Tibial nerve (tissue), 4 donors: ENCODE measurements at places on chromosomes 5 and 9. TPM values are rescaled to one million over a fixed set of nuclear protein-coding genes. Genes with fewer than 3 reads are reported as not detected.

DNA sequence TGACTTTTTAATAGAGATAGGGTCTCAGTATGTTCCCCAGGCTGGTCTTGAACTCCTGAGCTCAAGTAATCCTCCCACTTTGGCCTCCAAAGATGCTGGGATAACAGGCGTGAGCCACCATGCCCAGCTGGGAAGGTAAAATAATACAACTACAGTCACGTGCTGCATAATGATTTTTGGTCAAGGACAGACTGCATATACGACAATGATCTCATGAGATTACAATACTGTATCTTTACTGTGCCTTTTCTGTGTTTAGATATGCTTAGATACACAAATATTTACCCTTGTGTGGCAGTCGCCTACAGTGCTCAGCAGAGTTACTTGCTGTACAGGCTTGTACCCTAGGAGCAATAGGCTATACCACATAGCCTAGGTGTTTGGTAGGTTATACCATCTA lies 14.2 kb upstream of the IRF1 start:
- DNase-seq, result no peak

GRCh38 chr5:126656401-126657007 lies 55.8 kb downstream of the PHAX start:
- DNase-seq, result no peak

GRCh38 chr9:134492721-134493460 lies 148.7 kb upstream of the COL5A1 start:
- peak; percentile 7 for DNase-seq

Gene IFNA21
- total RNA-seq, result not detected

Gene BARHL1
- not detected for total RNA-seq

DNA sequence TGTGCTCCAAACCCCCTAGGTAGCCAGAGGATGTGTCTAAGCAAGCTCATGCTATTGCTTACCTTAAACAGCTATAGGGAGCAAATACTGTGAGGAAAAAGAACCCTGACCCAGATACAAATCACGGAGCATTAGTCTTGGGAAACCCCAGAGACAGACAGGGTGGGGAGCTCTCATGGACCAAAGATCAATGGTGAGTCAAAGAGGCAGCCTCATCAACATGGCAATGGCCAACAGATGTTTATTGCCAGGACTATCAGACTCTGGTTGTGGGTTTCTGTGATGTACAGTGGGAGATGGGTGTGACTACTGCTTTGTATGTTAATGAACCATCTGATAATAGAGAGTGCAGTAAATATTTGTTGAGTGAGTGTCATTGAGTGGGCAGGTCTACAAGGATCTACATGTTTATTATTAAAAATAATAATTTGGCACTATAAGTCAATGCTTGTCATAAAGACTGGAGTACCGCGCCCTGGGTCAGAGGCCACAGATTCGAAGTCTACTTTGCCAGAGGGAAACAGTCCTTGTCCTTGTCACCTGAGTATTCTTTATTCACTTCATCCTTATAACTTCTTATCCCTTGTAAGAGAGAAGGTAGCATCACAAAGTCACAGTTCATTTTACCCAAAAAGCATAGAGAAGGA lies 56.5 kb upstream of the RAI14 start:
- no peak for DNase-seq

GRCh38 chr9:5042661-5043178 lies 57.6 kb downstream of the JAK2 start:
- no peak for DNase-seq

Gene CCDC180
- 13.7 TPM for total RNA-seq

GRCh38 chr5:2894316-2894715 lies 142.8 kb upstream of the IRX2 start:
- DNase-seq, result no peak

Gene SLC45A2
- total RNA-seq, result not detected

Gene TMC1
- 0.30 TPM for total RNA-seq

Gene GGTA1
- total RNA-seq, result 11.6 TPM

Gene PAEP
- not detected for total RNA-seq

DNA sequence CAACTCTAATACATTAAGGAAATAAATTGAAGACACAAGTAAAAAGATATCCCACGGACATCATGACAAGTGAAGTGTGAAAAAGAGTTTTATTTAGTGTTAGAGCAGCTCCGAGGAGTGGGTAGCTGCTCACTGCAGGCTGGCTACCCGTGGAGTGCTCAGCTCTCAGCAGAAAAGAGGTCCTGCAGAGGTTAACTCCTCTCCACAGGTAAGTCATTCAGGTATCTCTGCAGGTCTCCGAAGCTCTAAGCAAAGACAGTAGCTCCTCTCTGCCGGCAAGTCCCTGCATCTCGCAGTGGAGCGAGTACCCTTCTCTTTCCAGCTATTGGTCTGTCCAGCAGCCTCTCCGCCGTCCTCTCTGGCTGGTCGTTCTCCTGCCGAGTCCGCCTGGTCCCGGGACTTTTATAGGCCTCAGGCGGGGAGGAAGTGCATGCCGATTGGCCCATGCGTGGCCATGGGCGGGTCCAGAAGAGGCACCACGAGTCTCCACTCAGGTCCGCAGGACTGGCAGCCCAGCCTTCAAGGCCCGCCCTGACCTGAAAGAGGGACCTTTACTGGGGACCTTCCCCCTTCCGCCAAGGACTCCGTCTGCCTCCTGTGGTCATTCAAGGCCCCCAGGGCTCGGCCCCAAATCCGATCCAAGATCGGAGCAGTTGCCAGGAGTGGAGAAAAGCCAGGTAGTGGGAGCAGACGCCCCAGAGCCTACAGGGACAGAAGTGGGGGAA lies 29.9 kb downstream of the BTNL9 start:
- DNase-seq, result no peak

Gene NTRK2
- 59.9 TPM for total RNA-seq

DNA sequence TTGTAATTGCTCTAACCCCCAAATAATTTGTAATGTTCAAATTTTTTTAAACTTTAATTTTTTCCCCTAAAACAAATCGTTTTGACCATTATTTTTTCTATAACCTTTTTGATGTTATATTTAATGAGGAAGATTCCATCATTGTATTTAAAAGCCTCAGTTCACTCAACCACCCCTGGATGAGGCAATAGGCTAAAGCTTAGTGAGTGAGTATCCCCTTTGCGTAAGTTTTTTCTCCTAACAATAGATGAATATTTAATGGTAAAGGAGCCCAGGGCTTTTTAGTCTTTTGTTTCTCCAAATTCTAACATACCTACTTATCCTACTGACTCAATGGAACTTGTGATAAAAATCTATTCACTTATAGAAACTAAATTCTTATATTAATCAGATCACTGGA lies 38.1 kb downstream of the ALDH1A1 start:
- no peak for DNase-seq

GRCh38 chr5:159319363-159319762 lies 10.9 kb downstream of the IL12B start:
- DNase-seq, result no peak

DNA sequence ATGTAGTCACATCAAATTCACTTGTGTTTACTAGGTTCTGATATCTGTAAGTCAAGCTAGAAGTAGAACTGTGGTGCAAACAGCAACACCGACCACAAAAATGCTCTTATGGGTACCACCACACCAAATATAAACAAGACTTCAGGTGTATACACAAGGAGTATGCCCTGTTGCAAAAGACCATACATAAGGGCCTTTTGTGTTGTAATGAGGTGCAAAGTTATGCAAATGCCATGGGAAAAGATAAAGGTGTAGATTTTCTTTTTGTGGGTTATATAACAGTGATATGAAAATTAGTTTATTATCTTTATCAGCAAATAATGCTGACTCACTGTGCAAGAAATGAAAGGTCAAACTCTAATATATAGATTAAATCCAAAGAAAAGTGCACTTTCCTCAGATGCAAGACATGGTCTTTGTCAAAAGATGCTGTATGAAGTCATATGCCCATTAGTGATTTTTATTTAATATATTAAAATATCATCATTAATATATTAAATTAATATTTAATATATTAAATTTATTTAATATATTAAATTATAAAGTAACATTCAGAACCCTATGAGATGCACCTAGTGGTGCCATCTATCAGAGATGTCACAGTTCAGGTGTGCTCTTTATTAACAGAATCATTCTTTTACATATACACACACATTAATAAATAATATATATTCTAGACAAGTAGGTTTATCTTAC lies 26.7 kb upstream of the ALDH1A1 start:
- DNase-seq, result no peak

DNA sequence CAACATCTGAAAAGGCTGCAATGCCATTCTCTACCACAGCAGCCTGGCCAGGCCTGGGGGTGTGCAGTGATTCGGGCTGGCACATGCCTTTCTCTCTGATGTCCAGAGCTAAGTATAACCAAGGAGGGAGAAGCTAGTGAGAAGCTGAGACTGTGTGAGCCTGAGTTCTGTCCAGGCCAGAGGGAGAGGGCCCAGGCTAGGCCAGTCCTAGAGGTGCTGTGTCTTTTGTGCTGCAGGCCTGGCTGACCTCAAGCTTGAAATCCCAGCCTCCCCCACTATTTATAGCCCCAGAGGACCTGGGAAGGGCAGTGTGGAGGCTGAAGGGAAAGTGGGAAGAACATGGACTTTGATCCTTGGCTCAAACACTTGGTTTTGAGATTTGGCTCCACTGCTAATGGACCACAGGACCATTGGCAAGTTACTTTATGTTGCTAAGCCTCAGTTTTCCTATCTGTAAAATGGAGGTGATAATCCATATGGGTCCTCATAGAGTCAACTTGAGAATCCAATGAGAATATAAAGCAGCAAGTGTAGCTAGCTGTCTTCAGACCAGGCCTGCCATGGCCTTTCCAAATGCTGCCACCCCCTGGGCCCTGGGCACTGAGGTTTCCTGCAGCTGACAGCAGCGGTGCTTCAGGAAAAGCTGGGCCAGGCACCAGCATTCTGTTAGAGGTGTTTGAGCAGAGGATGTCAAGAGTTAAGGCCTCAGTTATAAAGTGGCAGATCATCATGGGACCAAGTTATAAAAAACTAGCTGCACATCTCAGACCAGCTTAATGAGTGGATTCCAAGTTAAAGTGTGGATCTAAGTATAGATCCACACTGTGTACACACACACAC lies 21.1 kb downstream of the BNIP1 start:
- DNase-seq, result no peak

Gene NRG2
- 3.3 TPM for total RNA-seq

Gene SLC6A18
- not detected for total RNA-seq
